ENCODE measurements at places on chromosomes 2 and 18.

GRCh38 chr2:207930747-207931146 is 94.6 kb downstream of the PLEKHM3 start:
- no peaks in the 10 kb centered on the region for H3K27me3 ChIP-seq
- H3K36me3 ChIP-seq: peaks cover 4% of the 10 kb centered on the region
- H3K4me1 ChIP-seq: peaks cover 7% of the 10 kb centered on the region
- H3K4me3 ChIP-seq: no peak overlapping the region
- H3K27ac ChIP-seq: no peak overlapping the region
- no peak for DNase-seq

DNA sequence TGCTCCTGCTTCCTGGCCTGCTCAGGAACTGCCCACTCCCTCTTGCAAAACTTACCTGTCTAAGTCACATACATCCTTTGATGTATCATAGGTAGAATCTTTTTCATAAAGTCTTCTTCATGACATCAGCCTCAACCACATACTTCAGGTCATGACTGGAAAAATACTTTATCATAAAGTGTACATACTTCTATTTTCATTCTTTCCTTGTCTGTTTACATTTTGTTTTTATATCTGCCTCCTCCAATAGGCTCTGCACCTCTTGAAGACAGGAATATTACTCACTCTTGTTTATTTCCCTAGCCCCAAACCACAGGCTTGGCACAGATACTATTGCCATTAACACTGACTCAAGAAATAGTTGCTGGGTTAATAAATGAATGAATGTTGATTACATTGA is 43.6 kb upstream of the ZNF804A start:
- H3K4me1 ChIP-seq: no peaks in the 10 kb centered on the region
- H3K36me3 ChIP-seq: no peaks in the 10 kb centered on the region
- H3K4me3 ChIP-seq: no peak overlapping the region

GRCh38 chr2:70647873-70648481 is 94.4 kb upstream of the TGFA start:
- peak; percentile 78 for DNase-seq
- H3K36me3 ChIP-seq: no peaks in the 10 kb centered on the region
- no peaks in the 10 kb centered on the region for H3K4me1 ChIP-seq
- H3K27me3 ChIP-seq: peaks cover 10% of the 10 kb centered on the region

DNA sequence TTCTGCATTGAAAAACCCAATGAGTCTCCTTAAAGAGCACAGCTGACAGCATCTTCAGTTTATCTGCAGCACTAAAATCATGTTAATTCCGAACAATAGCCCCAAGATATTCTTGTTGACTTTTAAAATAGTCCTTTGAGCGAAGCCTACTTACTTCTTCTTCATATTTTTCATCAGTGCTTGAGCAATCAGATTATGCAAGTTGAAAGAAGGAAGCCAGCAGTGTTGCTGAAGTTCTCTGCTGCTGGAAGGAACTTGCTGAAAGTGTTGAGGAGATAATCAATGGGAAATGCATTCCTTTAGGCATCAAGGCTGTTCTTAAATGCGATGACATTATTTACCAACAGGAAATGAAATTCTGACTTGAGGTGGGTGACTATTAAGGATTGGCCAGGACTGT is 105.9 kb upstream of the SNTG2 start:
- peaks cover 8% of the 10 kb centered on the region for H3K27me3 ChIP-seq
- H3K4me1 ChIP-seq: no peaks in the 10 kb centered on the region
- H3K36me3 ChIP-seq: no peaks in the 10 kb centered on the region
- H3K27ac ChIP-seq: no peak overlapping the region
- no peak overlapping the region for H3K4me3 ChIP-seq
- no peak for DNase-seq

DNA sequence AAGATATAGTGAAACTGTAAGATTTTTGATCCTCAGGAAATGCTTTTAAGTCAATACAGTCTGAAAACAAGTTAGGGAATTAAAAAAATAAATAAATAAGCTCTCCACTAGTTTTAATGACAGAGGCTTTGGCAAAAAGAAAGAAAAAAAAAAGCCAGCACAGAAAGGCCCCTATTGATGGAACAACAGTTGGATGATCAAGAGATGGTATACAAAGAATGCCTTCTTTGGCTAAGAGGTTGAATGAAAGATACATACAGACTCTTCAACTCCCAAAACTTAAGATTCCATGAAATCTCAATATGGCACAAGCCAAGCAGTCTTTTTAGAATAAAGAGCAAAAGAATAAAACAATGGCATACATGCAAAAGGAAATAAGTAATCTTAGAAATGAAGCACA is 64.0 kb upstream of the GALNT5 start:
- H3K27me3 ChIP-seq: no peaks in the 10 kb centered on the region
- H3K4me1 ChIP-seq: no peaks in the 10 kb centered on the region
- no peaks in the 10 kb centered on the region for H3K36me3 ChIP-seq
- H3K4me3 ChIP-seq: no peak overlapping the region
- H3K27ac ChIP-seq: no peak overlapping the region

GRCh38 chr18:23816740-23817139 is 127.5 kb downstream of the LAMA3 start:
- H3K27ac ChIP-seq: no peak overlapping the region
- DNase-seq: no peak
- no peak overlapping the region for H3K4me3 ChIP-seq
- peaks cover 2% of the 10 kb centered on the region for H3K4me1 ChIP-seq
- H3K27me3 ChIP-seq: peaks cover 1% of the 10 kb centered on the region

DNA sequence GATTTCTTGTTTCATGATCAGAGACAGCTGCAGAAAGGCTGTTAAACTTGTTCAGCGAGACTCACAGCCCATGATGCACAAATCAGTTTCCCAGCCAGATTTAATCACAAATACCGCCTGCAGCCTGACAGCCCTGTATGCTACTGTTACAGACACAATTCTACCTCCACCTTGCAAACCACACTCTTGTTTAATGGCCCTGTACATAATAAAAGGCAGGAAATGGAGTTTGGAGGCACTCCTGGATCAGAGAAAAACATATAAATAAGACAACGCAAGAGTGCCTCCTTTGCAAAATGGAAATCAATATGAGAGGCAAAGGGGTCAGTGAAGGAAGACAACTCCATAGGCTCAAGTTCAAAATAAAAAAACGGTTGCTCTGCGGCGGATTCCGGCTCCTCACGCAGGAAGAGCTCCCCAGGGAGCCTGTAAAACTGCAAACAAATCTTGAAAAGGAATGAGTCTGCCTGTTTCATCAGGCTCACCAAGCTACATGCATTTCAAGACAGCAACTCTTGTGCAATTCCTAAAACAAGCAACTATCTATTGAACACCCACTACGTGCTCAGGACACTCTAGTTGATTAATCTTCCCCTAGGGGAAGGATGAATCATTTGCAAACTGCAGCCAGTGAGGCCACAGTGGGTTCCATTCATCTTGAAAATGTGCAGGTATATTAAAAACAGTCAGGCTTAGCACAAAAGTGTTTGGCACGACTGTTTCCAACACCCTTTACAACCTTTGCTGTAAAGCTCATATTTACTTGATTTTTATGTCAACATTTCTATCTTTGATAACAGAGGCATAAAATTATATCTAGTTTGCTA is 37.5 kb downstream of the TBC1D8 start:
- no peak overlapping the region for H3K4me3 ChIP-seq
- H3K27ac ChIP-seq: no peak overlapping the region

- peaks cover 7% of the 10 kb centered on the region for H3K4me1 ChIP-seq
- H3K27me3 ChIP-seq: peaks cover 2% of the 10 kb centered on the region
Measured at GRCh38 chr2:182020286-182021070, 34.8 kb downstream of the PPP1R1C start.

DNA sequence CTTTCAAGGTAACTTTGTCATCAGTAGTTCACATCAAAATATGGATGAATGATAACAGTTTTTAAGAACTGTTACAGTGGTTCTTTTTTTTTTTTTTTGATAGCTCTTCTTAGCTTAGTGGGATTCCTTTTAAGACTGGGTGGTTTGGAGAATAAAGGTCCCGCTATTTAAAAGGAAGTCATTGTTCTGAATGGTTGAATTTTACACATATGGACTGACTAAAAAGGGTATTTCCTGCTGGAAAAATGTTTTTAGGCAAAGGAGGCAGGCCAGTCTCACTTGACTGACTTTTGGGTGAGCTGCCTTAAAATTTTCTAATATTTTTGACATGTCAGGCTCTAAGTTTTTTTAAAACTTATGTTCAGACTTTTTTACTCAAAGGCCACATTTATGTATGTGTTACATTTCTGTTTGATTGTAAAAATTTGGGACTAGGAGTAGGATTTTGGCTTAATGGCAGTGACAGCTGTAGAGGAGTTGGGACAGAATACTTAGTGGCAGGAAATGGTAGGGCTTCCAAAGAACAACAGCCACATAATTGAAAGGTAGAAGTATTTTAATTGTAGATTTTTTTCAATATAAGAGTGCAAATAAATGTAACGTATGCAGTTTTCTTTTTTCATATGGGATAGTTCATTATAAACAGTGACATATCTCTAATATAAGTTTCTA is 13.7 kb downstream of the VAPA start:
- no peak overlapping the region for H3K4me3 ChIP-seq
- H3K27ac ChIP-seq: peak overlapping the region; percentile 41
- DNase-seq: no peak
- peaks cover 83% of the 10 kb centered on the region for H3K4me1 ChIP-seq
- no peaks in the 10 kb centered on the region for H3K27me3 ChIP-seq

DNA sequence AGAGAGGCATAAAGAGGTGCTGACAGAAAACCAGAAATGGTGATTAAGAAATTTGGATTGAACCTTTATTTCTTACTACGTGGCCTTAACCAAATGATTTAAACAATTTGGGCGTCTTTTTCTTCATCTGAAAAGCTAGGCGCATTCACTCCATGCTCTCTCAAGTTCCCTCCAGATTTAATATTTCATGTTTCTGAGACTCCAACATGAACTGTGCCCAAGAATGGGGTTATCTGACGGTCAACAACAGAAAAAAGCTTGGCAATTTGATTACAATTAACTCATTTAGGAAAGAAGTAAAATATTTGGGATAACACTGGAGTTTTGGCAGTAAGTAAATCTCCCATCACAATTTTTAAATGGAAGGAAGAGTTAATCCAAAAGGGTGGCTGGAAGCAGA is 345.4 kb downstream of the ARHGAP15 start:
- peaks cover 21% of the 10 kb centered on the region for H3K4me1 ChIP-seq
- H3K27me3 ChIP-seq: no peaks in the 10 kb centered on the region
- no peak overlapping the region for H3K4me3 ChIP-seq
- H3K27ac ChIP-seq: no peak overlapping the region
- DNase-seq: no peak

DNA sequence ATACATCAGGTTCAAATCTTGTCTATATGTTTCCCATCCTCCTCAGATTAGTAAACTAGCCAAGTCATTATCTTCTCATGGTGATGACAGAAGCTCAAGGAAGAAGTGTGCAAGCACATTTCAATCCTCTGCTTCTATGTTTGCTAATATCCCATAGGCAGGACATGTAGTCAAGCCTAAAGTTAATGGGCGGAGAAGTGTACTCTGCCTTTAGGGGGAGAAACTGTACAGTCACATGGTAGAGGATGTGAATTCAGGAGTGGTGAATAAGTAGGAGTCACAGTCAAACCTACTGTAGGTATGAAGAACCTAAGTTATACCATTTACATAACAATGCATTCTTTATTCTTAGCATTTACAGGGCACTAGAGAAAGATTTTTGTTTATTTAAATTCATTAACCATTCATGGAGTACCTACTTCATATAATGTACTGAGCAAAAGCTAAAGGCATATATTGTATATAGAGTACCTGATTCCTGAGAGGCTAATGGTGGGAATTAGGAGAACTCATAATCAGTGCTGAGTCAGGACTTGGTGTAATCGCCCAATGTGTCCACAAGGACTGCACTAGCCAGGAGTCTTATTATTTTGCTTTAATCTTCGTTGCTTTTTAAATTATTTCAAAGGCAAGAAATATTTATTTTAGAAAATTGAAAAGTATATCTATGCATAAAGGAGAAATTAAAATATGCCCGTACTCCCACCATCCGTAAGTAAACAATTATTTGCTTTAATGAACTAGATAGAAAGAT is 394.3 kb upstream of the ETAA1 start:
- no peak for DNase-seq
- no peaks in the 10 kb centered on the region for H3K27me3 ChIP-seq
- H3K27ac ChIP-seq: no peak overlapping the region
- no peak overlapping the region for H3K4me3 ChIP-seq
- H3K4me1 ChIP-seq: no peaks in the 10 kb centered on the region
- no peaks in the 10 kb centered on the region for H3K36me3 ChIP-seq

- H3K4me1 ChIP-seq: no peaks in the 10 kb centered on the region
- DNase-seq: no peak
- no peaks in the 10 kb centered on the region for H3K36me3 ChIP-seq
- no peak overlapping the region for H3K27ac ChIP-seq
- H3K27me3 ChIP-seq: peaks cover 4% of the 10 kb centered on the region
Measured at GRCh38 chr2:152221839-152222238, 46.3 kb upstream of the STAM2 start.

DNA sequence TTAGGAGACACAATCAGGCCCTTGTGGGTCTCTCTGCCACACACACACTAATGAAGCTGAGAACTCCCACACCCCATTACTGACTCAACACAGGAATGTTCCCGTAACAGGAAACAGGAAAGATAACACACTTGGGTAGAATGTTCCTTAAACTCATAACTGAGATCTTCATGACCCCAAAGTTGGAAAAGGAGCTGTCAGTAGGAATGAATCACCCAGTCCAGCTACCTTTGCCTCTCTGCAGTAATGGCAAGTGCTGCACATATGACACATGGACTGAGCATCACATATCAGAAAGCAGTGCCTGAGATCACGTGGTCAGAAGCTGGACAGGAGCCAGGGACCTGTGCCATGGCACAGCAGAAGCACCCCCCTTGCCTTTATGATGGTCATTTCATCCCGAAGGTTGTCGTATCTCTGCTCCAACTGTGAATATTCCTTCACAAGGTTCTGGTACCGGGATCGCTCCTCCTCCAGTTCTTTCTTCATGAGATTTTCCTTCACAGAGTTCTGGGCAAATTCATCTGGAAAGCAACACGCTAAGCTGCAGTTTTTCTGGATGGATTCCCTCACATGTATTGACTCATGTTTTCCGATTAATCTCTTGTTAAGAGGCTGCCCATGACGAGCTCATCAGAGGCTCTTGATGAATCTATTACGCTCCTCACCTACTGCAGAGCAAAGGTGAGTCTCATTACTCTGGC is 65.4 kb upstream of the ACAA2 start:
- peaks cover 8% of the 10 kb centered on the region for H3K27me3 ChIP-seq
- H3K27ac ChIP-seq: no peak overlapping the region
- H3K36me3 ChIP-seq: no peaks in the 10 kb centered on the region
- DNase-seq: no peak
- peaks cover 5% of the 10 kb centered on the region for H3K4me1 ChIP-seq

DNA sequence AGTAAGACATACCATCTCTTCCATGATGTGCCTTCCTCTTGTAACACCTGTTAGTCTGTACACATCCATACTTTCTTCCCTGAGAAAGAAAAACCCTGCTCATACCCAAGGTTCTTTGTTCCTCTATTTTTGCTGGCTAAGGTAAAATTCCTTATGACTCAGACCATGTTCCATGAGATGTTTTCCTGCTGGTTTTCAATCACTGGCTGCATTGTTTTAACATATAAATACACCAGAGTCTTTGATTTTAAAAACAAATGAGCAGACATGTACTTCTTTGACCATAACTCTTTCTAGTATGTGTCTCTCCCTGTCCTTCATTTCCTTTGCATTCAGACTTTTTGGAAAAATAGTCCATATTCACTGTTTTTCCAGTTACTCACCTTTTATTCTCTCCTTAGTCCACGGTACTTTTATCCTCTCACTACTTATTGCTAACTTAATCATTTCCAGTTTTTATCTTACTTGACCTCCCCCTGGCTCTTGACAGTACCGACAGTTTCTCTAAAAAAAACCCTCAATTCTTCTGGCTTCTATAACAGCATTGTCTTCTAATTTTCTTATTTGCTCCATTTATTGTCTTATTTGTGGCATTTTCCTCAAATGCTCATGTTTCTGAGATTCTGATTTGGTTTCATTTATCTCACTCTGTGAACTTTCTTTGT is 4.3 kb downstream of the VAPA start:
- peaks cover 35% of the 10 kb centered on the region for H3K4me1 ChIP-seq
- H3K36me3 ChIP-seq: peaks cover 2% of the 10 kb centered on the region
- no peak overlapping the region for H3K4me3 ChIP-seq
- no peak overlapping the region for H3K27ac ChIP-seq
- H3K27me3 ChIP-seq: no peaks in the 10 kb centered on the region
